ENCODE measurements at places on chromosomes 2 and 18.

DNA sequence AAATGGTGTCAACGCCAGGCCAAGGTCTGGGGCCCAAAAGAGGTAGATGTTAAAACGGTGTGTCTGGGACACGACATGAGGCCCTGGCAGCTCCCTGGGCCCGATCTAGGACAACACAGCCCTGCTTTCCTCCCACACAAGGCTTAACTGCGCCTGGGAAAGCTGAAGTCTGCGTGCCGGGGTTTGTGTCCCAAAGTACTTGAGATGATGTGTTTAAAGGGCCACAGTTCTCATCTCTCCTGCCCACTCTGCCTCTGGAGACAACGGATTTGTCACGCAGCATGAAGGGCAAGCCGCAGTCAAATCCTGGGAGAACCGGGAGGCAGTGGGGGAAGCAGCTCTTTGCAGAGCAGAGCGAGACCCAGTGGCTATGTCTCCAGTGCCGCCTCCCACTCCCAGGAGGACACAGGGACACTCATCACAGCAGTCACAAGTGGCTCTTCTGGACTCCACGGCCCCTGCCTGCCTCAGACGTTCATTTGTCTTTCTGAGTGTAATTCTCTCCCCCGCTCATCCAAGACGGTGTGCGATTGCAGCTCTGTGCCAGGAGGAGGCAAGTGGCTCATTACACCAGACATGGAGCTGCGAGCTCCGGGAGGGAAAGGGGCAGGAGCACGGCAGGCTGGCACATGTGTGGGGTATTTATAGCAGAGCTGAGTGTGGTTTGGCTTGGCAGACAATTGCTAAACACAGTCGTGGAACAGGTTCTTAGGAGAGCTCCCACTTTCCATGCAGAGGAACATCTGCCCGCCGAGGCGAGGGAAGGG lies 57.7 kb upstream of the SEMA4C start:
- H3K4me1 ChIP-seq: peaks cover 15% of the 10 kb centered on the region
- peaks cover 13% of the 10 kb centered on the region for H3K27me3 ChIP-seq
- DNase-seq: no peak
- no peak overlapping the region for H3K4me3 ChIP-seq
- H3K27ac ChIP-seq: no peak overlapping the region

- no peaks in the 10 kb centered on the region for H3K4me1 ChIP-seq
- H3K4me3 ChIP-seq: no peak overlapping the region
- no peaks in the 10 kb centered on the region for H3K36me3 ChIP-seq
- no peak for DNase-seq
- no peaks in the 10 kb centered on the region for H3K27me3 ChIP-seq
Measured at GRCh38 chr2:228767196-228767595, 503.9 kb downstream of the PID1 start.

DNA sequence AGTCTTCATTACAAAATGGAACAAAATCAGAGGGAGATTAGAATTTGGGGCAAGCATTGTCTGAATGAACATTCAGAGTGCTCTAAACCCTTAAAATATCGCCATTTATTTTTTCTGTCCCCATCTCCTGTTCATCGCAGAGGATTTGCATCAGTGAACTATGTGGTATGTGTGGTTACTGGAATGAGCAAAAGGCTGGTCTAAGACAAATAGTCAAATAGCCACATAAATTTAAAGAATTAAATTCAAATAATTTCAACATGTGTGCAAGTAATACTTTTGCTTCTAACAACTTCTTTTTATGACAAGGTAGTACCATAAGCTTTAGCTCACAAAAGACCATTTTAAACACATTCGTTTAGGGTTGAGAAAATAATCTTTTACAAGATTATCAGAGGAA lies 82.6 kb upstream of the ST8SIA3 start:
- no peak overlapping the region for H3K27ac ChIP-seq
- H3K36me3 ChIP-seq: no peaks in the 10 kb centered on the region
- no peak for DNase-seq
- no peak overlapping the region for H3K4me3 ChIP-seq
- no peaks in the 10 kb centered on the region for H3K27me3 ChIP-seq

DNA sequence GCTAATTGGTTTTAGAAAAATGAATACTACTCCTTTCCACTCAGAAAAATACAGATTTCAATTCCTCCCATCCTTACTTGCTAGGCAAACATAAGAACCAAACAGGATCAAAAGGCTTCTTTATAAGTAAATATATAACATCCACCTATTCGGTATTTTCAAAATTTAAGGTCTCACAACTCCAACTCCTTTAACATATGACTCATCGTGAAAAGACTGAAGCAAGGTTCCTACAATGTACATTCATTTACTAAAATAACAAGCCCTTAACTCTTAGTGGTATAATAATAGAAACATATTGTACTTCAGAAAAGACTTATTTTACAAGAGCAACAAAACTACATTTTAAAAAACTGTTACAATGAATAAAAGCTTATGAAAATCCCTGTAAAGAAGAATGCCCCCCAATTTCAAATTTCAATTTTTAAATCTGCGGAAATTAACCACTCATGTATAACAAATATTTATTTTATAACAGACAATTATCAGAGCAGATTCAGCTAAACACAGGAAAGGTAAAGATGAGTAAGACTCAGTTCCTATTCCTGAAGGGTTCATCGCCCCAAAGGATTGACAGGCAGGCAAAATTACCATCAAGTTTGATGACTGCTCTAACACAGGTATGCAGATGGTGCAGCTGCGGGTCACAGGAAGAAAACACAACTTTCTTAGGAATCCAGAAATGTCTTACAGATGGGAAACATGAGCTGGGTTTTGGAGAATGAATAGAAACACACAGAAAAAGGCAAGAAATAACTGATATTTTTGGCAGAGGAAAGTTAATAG lies 96.4 kb downstream of the COBLL1 start:
- no peaks in the 10 kb centered on the region for H3K4me1 ChIP-seq

DNA sequence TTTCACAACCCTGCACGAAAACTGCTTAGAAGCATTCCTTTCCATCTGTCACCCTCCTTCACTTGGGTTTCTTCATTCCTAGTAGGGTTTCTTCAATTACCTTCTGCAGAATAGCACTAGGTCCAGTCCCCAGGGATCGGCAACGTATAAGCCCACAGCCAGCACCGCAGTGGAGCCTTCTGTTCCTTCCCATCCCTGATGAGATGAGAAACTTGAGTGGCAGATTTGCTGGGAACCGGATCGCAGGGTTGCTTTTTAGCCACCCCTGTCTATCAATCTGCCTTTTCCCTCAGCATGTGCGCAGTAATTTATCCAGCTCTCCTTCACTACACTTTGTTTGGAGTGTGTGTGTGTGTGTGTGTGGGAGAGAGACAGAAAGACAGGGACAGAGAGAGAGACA lies 94.2 kb downstream of the CD8B2 start:
- H3K27ac ChIP-seq: no peak overlapping the region
- no peak for DNase-seq
- peaks cover 43% of the 10 kb centered on the region for H3K27me3 ChIP-seq
- H3K4me1 ChIP-seq: peaks cover 12% of the 10 kb centered on the region
- peak overlapping the region; percentile 79 for H3K4me3 ChIP-seq

DNA sequence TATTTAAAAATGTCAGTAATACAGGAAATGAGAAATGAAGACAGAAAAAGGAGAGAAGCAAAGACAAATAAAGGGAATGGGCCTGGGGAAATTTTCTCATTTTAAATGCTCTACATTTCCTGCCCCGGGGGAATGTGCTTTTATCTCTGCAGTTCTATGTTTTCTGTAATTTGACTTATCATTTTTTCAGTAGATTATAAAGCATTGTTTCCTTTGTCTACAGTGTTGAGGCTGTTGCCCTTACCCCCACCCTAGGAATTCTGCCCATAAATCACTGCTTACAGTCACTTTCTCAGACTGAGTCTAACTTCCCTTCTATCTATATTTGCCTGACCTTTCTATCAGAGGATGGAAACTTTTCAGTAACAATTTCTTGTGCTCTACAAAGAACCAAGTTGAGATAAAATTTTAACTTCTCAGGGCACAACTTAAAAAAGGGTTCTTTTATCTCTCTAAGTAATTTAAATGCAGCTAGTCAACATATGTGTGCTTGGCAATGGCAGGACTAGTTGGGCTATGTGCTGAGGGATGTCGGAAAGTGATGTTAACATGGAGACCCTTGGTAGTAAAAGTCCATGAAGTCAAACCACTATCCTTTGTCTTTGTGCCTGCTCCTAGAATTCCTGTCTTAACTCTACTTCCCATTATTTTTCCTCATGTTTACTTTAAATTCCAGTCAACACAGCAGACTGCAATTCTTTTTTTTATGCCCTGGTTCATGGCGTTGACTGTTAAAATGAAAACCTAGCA lies 146.5 kb upstream of the MMADHC start:
- H3K27ac ChIP-seq: no peak overlapping the region
- DNase-seq: no peak
- H3K27me3 ChIP-seq: no peaks in the 10 kb centered on the region
- no peaks in the 10 kb centered on the region for H3K4me1 ChIP-seq
- H3K36me3 ChIP-seq: no peaks in the 10 kb centered on the region
- H3K4me3 ChIP-seq: no peak overlapping the region

- DNase-seq: no peak
- H3K27ac ChIP-seq: peak overlapping the region; percentile 52
Measured at GRCh38 chr18:677145-677544, 19.7 kb downstream of the TYMS start.

Measured in activated CD4-positive, alpha-beta memory T cell treated with anti-CD3 and anti-CD28 coated beads, Interleukin-2, amount 10 ng/mL, durations not matched to agents 7 days and 5 days (primary cell).